ENCODE measurements at places on chromosomes 3 and 15. TPM values are rescaled to one million over a fixed set of nuclear protein-coding genes. Genes with fewer than 3 reads are reported as not detected.

GRCh38 chr15:52445553-52445952 is 83.1 kb downstream of the MYO5A start:
- no peak for DNase-seq

DNA sequence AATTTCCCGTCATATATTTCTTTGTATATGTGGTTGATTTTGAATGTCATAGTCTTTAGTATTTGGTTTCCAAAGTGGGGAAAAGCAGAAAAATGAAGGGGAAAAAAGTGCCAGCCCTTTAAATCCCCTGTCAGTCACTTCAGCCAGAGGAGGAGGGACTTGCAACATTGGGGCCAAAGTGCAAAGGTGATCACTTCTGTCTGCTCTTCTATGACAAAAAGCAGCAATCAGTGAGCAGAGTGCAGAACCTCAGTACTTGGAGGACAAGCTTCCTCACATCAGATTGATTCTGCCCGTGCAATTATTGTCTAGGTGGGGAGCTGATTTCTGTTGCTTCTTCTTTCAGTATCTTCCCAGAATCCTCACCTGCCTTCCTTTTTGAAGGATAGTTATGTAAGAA is 60.0 kb downstream of the STT3B start:
- no peak for DNase-seq

DNA sequence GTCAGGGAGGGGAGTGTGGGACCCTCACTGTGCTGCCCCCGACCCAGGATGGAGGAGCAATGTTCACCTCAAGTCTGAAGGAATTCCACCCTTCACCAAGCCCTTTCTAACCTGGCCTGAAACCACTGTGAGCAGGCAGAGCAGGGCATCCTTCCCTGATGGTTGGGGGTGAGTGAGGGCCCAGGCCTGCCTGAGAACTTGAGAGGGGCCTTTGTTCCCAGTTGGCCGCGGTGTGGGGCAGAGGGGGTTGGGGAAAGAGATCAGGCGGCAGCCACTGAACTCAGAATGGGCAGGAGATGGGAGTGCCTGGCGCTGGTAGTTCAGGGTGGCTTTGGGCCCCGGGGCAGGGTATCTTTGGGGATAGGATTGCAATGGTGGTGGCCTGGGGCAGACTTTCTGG is 103.5 kb upstream of the RPL32 start:
- DNase-seq, result no peak

- no peak for DNase-seq
Observed at GRCh38 chr3:182668974-182669373, 124.3 kb upstream of the ATP11B start.

GRCh38 chr3:124429129-124429815 is 301.0 kb upstream of the UMPS start:
- peak; percentile 26 for DNase-seq

DNA sequence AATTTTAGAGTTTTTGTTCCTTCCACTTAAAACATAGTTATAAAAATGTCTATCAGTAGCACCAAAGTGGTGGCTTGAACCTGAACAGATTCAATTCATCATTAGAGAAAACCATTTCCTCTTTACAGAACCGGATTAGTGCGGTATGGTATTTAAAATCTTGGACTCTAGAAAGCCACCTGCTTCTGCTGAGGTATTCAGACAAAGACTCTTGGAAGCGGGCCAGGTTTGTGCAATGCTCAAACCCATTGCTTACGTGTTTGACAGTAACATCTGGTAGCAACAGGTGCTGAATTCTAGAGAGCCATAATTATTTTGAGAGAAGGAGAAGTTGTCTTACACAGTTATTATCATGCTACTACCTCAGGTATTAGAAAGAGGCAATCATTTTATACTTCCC is 290.5 kb downstream of the NAALADL2 start:
- DNase-seq, result peak; percentile 97

DNA sequence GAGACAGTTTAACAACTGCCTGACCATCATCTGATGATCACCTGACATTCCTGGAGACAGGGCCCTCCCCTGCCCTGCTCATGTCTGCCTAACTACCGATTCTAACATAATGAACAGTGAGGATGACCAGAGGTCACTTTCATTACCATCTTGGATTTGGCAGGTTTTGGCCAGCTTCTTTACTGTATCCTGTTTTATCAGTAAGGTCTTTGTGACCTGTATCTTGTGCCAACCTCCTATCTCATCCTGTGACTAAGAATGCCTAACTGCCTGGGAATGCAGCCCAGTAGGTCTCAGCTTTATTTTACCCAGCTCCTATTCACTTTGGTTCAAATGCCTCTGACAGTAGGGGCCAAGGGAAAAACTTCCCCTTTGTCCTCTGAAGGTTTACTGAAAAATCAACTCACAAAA is 40.2 kb downstream of the METTL6 start:
- no peak for DNase-seq

DNA sequence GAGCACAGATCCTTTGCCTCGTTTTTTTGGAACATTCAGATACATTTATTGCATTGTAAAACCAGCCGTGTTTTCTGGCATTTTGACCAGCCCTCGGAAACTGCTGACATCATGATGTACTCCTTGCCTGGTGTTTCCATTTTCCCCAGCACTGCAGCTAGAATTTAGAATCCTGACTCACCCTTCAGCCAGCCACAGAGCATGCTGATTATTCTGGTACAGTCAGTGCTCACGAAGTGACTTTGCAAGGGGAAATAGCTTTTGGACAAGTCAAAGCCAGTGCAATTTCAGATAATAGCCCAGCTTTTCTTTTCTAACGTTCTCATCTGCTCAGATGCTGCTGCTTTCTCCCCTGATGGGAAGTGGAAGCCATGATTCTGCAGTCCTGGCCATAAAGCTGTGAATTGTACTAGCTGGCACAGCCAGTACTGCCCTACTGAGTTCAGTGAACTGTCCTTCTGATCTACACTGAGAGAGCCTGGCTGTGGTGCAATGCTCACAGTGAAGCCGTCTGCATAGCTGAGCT is 12.1 kb upstream of the CNBP start:
- DNase-seq, result peak; percentile 90

TMC3 gene
- not detected for total RNA-seq

- DNase-seq, result no peak
Observed at GRCh38 chr3:49602049-49602554, 47.8 kb downstream of the BSN start.

CCR3 gene
- not detected for total RNA-seq

ACP3 gene
- total RNA-seq, result 0.57 TPM

GRCh38 chr3:38507120-38507519 is 11.0 kb downstream of the EXOG start:
- DNase-seq, result no peak

THPO gene
- total RNA-seq, result 0.16 TPM

DNA sequence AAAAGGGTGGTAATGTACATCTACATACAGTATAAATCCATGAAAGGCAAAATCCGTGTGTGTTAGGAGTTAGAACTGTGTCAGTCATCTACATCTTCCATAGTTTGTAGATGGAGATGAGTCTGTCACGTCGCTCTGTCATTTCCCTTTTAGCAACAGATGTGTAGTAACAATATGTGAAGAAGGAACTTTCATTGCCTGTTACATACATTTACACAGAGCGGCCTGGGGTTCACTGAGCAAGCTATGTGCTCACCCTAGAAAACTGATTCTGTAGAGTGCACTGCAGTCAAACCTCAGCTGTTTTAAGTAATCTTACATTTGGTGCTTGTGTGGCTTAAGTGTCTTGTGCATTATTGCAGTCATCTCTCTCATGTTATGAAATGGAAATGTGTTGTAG is 41.6 kb upstream of the AP3B2 start:
- DNase-seq, result no peak

DNA sequence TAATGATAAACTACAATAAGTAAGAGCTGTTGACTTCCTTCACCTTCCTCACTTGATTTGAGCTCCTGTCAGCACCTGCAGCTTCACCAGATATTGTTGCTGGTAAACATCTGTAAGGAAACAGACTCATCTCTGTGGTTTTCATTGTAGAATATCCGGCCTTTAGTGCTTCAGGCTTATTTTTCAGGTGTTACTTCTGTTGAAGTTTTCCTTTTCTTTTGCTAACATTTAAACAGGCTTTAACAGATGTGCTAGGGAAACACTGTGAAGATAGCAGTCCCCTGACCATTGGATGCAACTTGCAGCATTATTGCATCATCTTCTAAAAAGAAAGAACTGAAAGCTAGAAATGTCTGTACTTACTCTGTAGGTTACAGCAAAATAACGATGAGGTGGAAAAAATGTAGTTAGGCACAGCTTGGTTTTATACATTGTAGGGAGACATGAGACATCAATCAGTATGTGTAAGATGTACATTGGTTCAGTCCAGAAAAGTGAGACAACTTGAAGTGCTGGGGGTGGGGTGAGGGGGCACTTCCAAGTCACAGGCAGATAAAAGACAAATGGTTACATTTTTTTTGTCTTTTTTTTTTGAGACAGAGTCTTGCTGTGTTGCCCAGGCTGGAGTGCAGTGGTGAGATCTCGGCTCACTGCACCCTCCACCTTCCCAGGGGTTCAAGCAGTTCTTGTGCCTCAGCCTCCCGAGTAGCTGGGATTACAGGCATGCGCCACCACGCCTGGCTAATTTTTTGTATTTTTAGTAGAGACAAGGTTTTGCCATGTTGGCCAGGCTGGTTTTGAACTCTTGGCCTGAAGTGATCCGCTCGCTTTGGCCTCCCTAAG is 10.2 kb downstream of the EDEM1 start:
- DNase-seq, result no peak

GRCh38 chr3:114841515-114841914 is 305.6 kb downstream of the ZBTB20 start:
- DNase-seq, result no peak

PAQR5 gene
- 9.4 TPM for total RNA-seq

- DNase-seq, result no peak
Observed at GRCh38 chr3:71099997-71100719, 483.4 kb downstream of the FOXP1 start.

GRCh38 chr15:87626860-87627259 is 629.7 kb downstream of the NTRK3 start:
- no peak for DNase-seq

DNA sequence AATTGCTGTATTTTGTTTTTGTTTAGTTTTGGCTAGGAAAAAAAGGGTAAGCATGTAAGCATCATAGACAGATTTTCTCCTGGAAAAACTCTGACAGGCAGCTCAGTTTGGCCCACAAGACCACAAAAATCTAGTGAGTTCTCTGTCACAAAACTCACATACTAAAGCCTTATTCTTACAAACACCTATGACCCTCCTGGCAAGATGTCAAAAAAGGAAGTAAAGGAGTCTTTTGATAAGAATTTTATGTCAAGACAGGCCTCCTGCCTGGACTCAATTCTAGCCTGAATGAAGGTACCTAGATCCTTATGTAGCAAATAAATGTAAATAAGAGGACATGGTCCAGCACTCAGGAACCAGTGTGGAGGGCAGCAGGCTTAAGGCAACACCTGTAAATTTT is 668.3 kb upstream of the ZNF385D start:
- DNase-seq, result no peak

ROPN1 gene
- total RNA-seq, result not detected

RBMS3 gene
- 32.2 TPM for total RNA-seq

- DNase-seq, result no peak
Observed at GRCh38 chr15:90212221-90213098, 11.3 kb downstream of the SEMA4B start.

RTP4 gene
- total RNA-seq, result 0.11 TPM

DNA sequence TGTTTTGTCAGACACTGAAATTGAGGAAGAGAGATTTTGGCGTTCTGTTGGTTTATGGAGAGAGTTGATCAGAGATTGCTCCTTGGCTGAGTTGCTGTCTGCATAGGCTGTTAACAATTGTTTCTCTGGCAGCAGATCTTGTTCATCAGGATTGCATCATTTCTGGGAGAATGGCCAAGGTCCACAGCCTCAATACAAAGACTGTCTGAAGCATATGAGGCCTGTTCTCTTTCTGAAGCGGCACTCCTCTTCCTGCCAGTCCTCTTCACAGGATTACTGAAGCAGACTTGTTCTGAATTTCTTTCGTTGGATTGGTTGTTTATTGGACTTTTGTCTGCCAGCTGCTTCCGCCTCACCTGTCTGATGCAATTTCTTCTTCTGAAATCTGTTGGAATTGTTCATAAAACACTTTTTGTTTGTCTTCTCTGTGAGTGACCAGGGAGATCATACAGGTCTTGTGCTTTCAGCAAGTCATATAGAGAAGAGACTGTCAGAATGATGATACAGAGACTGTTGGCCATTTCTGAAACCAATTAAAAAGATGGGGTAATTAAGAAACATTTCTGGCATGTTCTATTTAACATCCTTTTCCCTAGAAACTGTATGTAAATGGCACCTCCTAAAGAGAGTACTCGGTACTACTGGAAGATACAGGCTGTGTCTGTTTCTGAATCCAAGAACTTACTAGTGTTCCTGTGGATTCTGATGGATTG is 25.5 kb downstream of the SETD5 start:
- peak; percentile 96 for DNase-seq

DNA sequence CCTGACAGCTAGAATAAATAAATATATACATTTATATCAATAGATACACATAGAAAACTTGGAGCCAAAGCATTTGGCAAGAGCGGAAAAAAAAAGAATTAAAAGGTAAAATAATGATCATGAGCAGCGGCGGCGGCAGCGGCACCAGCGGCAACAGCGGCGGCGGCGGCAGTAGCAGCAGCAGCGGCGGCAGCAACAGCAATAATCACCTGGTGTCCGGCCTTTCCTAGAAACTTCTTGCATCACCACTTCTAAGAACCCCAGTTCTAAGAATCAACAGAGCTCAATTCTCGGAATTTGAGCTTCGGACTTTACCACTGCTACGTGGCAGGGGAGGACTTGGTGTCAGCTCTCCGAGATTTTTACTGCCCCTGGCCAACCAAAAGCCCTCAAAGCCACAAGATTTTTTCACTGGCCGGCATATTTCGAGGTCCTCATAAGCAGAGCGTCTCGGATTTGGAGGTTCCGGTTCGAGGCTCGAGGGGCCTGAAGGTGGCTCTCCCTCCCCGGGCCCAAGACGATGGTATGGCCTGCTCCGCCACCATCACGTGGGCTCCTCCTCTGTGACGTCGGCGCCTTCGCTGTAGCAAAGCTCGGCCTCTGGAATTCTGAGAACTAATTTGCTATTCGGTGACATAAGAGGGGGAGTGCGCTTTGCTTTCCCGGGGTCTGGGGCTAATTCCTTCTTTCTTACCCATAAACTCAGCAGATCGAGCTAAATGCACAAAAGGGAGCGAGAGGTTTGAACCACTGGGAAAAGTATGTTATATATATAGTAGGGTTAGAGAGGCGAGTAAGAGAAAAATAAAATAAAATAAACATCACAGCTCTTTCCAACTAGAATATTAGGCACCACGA is at the start of gene BCL6:
Gene BCL6, minus strand, starts transcription at position 268 of the 858 bp plus-strand sequence. CDS start 11,775 bp downstream, outside the sequence.
- peak; percentile 99 for DNase-seq

CP gene
- total RNA-seq, result not detected

CLK3 gene
- 74.0 TPM for total RNA-seq

GRCh38 chr3:161305095-161305991 is 66.0 kb downstream of the SPTSSB start:
- peak; percentile 16 for DNase-seq

GRCh38 chr3:57281715-57282114 is 10.8 kb downstream of the ASB14 start:
- peak; percentile 30 for DNase-seq
